Stimulated activated effector memory CD8-positive, alpha-beta T cell treated with anti-CD3 and anti-CD28 coated beads, Interleukin-12 subunit alpha, Interleukin-12 subunit beta, amount 100 ng/mL, for 72 hours (primary cell): ENCODE measurements at places on chromosomes 2 and 18.

- DNase-seq: peak; percentile 63
Observed at GRCh38 chr2:10079870-10080535, at the start of gene CYS1. Gene CYS1, minus strand, starts transcription at chr2:10080411. Its CDS starts 188 bp downstream, at chr2:10080223.

DNA sequence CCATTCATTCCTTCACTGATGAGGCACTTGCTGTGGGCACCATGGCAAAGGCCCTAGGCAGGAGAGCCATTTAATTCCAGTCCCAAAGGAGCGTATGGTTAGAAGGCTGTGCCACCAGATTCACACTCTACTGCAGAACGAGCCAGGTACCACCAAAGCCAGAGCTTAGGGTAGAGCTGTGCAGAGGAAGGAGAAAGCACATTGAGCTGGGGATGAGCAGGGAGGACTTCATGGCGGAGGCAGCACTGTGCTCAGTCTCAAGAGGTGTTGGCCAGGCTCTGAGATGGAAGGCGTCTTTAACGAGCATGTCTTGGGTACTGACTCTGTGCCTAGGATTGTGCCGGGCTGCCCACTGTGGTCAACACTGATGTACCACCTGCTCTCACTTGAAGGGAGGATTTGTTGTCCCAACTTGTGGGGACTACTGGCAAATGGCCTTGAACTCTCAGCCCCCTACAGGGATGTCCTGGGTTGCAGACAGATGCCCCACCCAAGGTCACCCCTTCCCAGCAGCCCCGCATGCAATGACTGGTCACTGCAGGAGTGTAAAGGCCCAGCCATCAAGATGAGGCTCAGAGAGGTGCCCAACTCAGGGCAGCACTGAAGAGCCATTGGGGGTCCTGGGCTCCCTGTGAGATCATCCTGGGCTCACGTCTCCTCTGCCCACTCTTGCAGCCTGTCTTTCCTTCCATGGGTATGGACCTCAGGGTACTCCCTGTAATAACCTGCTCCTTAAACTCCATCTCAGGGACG lies 251.4 kb downstream of the GLI2 start:
- DNase-seq: no peak

DNA sequence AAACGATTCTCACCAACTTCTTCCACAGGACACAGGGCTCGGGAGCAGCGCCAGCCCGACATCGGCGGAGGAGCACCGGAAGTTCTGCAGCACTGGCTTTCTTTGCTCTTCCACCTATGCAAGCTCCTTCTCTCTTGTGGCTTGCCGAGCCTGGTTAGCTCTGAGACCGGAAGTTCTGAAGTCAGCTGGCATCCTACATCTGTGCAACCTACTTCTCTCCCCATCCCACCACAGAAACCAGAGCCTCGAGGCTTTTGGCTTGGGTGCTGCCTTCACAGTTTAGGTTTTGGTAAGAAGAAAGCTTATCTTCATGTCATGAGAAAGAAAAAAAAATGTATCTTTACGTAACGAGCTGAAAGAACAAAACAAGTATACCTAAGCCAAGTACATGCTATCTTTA lies 111.7 kb downstream of the ANKRD44 start:
- DNase-seq: peak; percentile 93

DNA sequence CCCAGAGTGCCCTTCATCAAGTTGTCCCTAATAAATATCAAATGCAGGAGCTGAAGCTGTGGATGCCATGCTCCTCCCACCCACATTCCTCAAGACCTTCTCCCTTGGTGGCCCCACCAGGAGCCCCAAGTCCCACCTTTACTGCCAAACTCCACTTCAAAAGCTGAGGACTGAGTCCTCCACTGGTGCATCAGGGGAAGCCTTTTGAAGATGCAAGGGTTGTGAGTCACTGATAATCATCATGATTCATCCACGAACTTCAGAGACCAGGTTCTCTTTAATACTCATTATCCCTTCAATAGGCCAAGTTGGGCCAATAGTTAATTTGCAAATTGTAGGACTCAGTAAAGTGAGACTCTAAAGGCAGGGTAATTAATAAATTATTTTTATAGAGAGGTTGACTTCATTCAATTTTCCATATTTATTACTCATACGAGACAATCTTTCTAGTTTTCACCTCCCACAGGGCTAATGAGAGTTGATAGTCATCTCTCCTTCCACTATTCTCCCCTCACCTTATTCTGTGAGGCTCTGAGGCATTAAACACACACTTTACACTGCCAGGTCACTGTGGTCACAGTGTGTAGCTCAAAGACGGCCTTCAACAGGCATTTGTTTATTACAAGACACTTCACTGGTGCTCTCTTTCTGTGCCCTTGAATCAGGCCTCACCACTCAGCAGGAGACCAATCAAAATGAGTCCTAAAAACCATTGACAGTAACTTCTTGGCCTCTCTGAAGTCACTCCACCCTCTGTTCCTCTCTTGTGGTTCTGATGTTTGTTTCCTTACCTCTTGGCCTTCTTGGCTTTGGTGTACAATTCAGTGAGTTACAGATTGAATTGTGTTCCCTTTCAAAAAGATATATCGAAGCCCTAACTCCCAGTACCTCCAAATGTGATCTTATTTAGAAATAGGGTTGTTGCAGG lies 99.9 kb downstream of the TRIB2 start:
- no peak for DNase-seq

- no peak for DNase-seq
Observed at GRCh38 chr18:57843386-57843785, 40.3 kb upstream of the ATP8B1 start.

- DNase-seq: no peak
Observed at GRCh38 chr2:118524911-118525310, 322.5 kb downstream of the EN1 start.

DNA sequence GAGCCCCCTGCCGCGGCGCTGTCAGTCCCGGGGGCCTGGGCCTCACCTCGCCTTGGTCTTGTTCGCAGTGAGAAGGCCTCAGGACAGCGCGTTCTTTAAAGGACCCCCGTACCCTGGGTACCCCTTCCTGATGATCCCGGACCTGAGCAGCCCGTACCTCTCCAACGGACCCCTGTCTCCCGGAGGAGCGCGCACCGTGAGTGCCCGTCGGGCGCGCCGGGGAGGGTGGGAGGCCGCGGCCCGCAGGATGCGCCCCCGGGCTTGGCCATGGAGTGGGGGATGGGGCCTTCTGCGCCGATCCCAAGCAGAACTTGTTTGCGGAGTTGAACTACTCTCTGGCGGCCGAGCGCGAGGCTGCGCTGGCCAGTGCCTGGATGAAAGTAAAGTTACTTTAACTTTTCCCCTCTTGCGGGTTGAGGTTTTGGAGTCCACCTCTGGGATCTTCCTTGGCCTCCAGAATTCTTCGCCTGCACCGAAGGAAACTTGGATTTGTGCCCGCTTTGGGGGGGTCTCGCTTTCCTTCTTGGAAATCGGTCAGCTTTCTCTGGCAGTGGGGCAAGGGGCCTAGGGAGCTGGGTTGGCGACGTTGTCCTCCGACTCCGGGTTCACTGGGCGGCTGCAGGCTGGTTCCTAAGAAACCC lies 1.2 kb downstream of the TCF7L1 start:
- DNase-seq: no peak

DNA sequence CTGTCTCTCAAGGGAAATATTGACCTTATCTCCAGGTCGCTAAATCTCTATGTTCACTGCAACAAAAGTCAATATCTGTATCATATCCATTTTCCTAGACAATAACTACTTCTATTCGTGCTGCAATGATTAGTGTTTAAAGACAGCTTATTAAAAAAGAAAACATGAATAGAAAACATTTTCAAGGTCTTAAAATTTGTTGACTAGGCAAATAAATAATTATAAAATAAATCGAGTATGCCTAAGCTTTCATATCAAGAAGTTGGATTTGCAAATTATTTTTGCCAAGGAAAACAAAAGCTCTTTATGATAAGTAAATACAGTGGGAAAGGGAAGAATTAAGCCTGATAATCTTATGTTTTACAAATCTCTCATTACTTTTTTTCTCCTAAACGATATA lies 428.5 kb downstream of the NUP35 start:
- no peak for DNase-seq

DNA sequence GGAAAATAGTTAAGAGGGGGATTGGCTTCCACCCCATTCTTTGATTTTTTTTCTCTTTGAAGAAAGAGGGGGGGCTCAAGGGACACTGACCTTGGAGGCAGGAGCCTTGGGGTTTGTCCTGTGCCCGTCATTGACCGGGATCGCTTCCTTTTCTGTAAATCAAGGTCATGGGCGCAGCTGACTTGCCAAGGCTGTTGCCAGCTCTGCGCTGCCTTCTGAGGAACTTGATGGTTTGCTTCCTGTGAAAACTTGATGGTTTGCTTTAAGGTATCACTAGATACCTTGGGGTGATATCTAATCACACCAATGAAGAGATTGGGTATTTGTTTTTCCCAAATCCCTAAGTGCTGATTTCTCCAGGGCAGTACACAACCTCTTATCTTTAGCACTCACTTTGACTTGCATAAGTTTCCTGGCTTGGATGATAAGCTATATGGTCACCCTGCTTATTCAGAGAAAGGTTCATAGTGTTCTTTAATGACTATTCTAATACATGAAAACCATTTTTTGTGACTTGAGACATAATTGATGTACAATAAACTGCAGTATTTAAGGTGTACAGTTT lies 56.0 kb downstream of the DGKD start:
- DNase-seq: no peak

DNA sequence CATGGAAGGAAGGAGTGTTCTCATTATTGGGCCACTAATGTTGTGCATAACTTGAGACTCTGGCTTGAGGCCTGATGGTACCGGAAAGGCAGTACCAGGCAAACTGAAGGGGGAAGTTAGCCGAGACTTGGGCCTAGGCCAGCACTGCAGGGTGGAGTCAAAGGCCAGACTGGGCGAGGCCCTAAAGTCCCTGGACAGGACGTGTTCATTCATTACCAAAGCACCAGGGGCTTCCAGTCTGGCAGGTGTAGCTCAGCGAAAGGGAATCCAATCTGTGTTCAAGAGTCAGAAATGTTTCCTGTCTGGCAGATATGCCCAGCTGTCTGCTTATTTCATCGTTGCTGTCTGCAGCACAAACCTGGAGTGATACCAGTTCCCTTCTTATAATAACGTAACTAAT lies 4.7 kb upstream of the ITSN2 start:
- DNase-seq: no peak

DNA sequence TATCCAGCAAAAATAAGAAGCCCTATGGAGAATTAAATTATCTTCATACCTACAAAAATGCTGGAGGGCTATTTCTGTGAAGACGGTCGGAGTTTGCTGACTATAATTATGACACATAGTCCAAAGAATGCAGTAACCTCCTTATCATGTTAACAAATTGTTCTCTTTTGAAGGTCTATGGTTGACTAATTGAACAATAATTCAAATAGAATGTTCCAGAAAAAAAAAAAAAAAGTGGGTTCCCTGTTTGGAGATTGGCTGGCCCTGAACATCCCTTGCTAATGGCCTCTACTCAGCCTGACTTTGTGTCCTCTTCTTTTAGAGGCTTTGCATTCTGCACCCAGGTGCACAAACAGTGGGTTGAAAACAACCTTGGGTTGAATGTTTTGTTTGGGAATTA lies 82.8 kb upstream of the CCBE1 start:
- no peak for DNase-seq

DNA sequence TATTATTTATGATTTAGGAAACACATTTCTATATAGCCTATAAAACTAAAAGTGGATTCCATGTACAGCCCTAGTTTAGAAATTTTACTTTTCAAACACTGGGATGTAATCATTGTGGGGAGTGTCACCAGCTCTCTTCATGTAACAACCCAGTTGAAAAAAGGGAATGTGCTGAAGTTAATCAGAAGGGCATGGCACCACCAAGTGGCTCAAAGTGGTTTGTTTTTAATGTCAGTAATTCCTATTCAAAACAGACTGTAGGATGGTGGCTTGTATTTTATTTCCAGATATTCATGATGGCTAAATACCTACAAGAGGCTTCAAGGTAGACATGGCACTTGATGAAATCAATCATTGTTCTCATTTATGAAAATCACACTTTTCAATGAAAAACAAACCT lies 58.1 kb upstream of the TMEM182 start:
- DNase-seq: no peak

- no peak for DNase-seq
Observed at GRCh38 chr18:77339623-77340022, 90.0 kb downstream of the GALR1 start.

- DNase-seq: no peak
Observed at GRCh38 chr2:231413456-231413855, 17.9 kb downstream of the B3GNT7 start.

DNA sequence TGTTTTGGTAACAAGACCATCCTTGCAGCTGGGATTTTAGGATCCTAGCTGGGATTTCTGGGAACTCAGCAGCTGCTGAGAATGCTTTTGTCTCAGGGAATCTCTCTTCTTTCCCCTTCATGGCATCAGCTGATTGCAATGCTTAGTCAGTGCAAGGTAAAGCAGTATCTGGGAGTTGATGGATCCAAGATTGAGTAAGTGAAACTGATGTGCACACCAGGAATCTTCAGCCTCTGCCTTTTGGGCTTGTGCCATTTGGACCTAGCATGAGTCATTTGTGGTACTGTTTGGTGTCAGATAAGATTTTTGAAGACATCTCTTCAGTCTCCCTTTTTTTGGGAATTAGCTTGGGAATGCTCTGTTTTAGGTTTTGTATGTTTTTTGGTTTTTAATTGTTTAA lies 363.3 kb upstream of the TFPI start:
- no peak for DNase-seq

DNA sequence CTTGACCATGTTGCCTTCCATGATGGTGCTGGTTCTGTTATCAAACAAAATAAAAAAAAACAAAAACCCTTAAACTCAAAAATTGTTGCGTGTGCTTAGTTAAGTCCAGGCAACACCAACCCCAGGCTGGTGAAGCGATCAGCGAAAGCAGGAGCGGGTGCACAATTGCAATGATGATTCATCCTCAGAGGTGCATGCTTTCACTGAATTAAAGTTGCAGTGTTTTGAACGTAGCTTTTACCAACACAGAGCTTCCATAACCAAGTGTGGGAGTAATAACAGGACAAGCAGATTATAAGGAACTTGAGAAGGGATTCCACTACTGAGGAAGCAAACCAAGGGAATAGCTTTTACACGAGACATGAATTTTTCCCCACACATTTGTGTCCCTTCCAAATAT lies 39.7 kb upstream of the RAPH1 start:
- DNase-seq: no peak

DNA sequence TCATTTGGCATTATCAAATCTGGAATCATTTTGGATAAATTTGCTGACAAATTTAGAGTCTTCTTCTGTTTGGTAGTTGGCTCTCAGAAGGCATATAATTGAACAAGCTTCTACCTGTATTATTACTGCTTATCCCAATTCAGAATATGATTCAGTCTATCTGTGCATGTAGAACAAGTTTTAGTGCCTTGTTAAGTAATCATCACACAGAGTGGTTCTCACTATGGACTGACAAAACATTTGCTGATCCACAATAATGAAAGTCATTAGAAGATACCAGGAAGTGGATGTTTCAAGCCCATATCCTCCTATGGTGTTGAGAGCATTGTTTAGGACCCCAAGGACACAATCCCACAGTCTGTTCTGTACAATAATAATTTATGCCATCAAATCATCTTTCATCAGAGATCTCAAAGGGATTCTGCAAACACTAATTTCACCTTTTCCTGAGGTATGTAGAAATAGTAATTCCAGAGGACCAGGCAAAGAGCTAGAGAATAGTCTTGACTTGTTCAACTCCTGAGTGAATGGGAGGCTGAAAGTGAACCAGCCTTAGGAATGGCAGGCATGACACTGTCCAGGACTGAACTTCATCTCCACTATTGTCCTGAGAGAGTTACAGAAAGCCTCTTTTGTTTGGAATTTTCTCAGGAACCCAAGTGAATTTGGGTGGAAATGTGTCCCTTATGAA lies 29.6 kb upstream of the DSC1 start:
- no peak for DNase-seq

- DNase-seq: no peak
Observed at GRCh38 chr2:157672129-157672528, 43.5 kb upstream of the ACVR1C start.
